Keratinocyte (primary cell): ENCODE measurements at places on chromosomes 4 and X. TPM values are rescaled to one million over a fixed set of nuclear protein-coding genes. Genes with fewer than 3 reads are reported as not detected.
A peak's percentile ranks its signal among the peaks of the same experiment; 100 is the strongest.

DNA sequence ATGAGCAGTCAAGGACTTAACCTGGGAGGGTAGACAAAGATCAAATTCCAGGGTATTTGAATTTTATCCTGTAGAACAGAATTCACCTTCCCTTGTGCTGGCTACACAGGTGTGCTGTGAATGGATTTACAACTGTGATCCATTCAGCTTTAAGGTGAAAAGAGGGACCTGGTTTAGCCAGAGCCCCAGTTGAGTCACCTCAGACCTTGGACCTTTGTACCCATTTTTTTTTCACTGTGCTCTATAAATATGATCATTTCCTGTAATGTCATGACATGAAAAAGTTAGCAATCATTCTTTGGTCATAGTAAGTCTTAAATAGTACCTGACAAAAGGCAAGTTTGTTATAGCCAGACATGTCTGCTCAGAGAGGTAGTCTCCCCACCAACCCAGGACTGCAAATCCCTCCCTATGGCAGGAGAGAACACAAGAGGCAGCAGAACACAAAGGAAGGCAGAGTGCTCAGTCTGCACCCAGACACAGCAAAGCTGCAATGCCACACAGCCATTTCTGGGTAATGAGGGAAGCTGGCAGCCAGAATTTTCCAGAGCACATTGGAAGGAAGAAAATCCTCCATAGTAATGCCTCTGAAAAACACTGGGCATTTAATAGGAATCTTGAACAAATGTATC is 77.9 kb downstream of the CXXC4 start:
- H3K36me3 ChIP-seq: no peaks in the 10 kb centered on the region
- H3K4me1 ChIP-seq: no peaks in the 10 kb centered on the region
- no peak overlapping the region for H3K27ac ChIP-seq
- DNase-seq: no peak

- DNase-seq: no peak
- H3K36me3 ChIP-seq: no peaks in the 10 kb centered on the region
- no peaks in the 10 kb centered on the region for H3K4me1 ChIP-seq
- no peak overlapping the region for H3K4me3 ChIP-seq
- no peak overlapping the region for H3K27ac ChIP-seq
Measured at GRCh38 chr4:74583089-74583700, 138.3 kb downstream of the AREG start.

GRCh38 chr4:55752810-55753209 is 66.8 kb upstream of the EXOC1L start:
- H3K4me3 ChIP-seq: no peak overlapping the region
- H3K36me3 ChIP-seq: no peaks in the 10 kb centered on the region
- peaks cover 13% of the 10 kb centered on the region for H3K4me1 ChIP-seq
- DNase-seq: no peak

DNA sequence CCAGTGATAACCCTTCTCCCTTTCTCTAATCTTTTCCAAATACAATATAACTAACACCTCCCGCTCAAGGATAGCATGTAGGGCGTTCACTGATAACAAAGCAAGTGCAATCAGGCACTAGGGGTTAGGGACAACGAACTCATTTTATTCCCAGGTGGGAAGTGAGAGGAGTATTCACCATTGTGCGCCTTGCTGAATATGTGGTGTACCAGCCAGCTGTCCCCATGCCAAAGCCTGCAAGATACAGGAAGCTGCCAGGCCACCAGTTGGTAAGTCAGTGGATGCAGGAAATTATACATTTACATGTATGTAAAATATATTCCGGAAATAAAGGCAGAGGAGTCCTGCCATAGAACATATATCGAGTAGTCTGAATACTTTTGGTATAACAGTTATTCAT is 6.3 kb upstream of the HPRT1 start:
- no peak for DNase-seq
- H3K4me1 ChIP-seq: peaks cover 3% of the 10 kb centered on the region
- no peak overlapping the region for H3K4me3 ChIP-seq
- H3K27ac ChIP-seq: no peak overlapping the region
- H3K27me3 ChIP-seq: no peaks in the 10 kb centered on the region

- H3K27ac ChIP-seq: no peak overlapping the region
- no peaks in the 10 kb centered on the region for H3K36me3 ChIP-seq
- no peak overlapping the region for H3K4me3 ChIP-seq
- H3K4me1 ChIP-seq: no peaks in the 10 kb centered on the region
- no peak for DNase-seq
- H3K27me3 ChIP-seq: no peaks in the 10 kb centered on the region
Measured at GRCh38 chr4:133467290-133467947, 318.3 kb downstream of the PCDH10 start.

DNA sequence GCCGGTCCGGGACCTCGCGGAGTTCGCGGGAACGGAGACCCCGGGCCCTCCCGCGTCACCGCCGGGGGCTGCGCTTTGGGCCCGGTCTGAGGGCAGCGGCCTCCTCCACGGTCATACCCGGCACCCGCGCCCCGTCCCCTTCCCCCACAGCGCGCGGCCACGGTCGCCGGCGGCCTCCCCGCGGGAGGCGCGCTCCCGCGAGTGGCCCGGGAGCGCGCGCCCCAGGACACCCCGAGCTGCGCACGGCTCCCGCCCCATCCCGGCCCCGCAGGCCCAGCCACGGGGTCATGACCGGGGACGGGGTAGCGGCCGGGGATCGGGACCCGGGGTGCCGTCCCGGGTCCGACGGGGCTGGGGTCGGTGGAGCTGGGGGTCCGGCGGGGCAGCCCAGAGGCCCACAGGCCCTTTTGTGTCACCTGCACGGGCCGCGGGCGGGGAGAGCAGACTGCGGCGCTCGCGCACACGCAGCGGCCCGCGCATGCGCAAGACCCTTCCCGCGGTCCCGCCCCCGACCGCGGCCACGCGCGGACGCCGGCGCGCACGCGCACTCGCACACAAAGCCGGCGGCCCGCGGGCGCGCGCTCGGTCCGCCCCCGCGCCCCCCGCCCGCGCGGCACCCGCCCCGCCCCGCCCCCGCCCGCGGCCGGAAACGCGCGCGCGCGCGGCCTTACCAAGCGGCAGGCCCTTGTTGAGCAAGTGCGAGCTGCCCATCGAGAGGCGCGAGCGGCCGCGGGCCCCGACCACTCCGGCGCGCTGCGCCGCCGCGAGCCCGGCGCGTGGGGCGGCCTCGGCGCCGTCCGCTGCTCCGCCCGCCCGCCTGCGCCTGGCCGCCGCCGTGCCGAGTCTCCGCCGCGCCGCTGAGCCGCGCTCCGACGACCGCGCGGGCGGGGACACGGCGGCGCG is at the start of gene CTBP1:
TSS of gene CTBP1 (minus strand) at position 886 of the 903 bp plus-strand sequence. CDS start 7,799 bp downstream, outside the sequence.
- peak within 1 kb of the TSS; percentile 83 for H3K4me3 ChIP-seq
- DNase-seq: no peak
- no peaks in the 10 kb centered on the region for H3K27me3 ChIP-seq
- peaks cover 3% of the 10 kb centered on the region for H3K36me3 ChIP-seq
- peaks cover 28% of the 10 kb centered on the region for H3K4me1 ChIP-seq

GRCh38 chrX:131709553-131709952 is 165.7 kb downstream of the OR13H1 start:
- no peak for DNase-seq
- H3K36me3 ChIP-seq: no peaks in the 10 kb centered on the region
- H3K4me1 ChIP-seq: no peaks in the 10 kb centered on the region
- no peak overlapping the region for H3K4me3 ChIP-seq
- no peak overlapping the region for H3K27ac ChIP-seq
- no peaks in the 10 kb centered on the region for H3K27me3 ChIP-seq

GRCh38 chr4:13359809-13360208 is 124.3 kb downstream of the RAB28 start:
- no peak overlapping the region for H3K27ac ChIP-seq
- DNase-seq: no peak
- H3K4me1 ChIP-seq: peaks cover 5% of the 10 kb centered on the region
- H3K27me3 ChIP-seq: no peaks in the 10 kb centered on the region
- no peaks in the 10 kb centered on the region for H3K36me3 ChIP-seq

- no peak overlapping the region for H3K27ac ChIP-seq
- no peak overlapping the region for H3K4me3 ChIP-seq
- DNase-seq: no peak
Measured at GRCh38 chr4:38004887-38005286, 44.7 kb downstream of the PTTG2 start.

DNA sequence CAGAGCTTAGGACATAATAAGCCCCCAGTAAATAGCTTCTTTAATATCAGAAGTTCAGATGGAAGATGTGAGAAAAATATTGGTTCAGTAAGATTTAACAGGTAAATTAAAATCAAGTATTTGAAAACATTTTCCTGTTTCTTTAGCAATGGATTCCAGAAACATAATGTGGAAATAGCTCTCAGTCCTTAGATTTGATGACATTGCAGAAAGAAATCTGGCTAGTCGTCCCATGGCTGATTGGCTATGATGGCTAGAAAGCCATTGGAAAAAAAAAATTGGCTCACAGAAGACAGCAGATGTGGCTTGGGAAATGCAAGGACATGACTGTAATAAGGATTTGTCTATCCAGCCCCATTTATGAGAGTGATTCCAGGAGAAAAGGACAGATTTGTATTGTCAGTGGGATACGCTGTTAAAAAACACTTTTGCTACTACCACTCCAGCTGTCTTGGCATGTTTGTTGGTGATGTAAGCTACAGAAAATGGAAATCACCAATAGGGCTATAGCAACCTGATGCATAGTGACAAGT is 78.3 kb downstream of the AR start:
- H3K4me3 ChIP-seq: no peak overlapping the region
- no peak for DNase-seq
- no peaks in the 10 kb centered on the region for H3K36me3 ChIP-seq
- no peaks in the 10 kb centered on the region for H3K27me3 ChIP-seq
- H3K27ac ChIP-seq: no peak overlapping the region

DNA sequence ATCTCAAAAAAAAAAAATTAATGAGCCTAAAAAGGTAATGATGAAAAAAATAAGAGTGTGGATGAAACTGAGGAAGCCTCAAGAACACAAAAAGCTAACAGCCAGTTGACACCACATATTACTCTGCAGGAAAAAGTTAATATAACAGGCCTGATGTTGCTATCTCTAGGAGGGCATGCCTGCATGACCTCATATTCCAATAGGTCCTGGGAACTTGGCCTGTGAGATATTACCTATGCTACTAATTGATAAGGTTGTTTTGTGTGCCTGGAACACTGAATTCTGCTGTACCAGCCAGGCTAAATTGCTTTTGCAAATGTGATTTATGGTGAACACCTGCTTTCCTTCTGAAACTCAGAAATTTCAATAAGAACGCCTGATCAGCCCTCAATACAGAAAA is 15.9 kb downstream of the SLC9A7 start:
- no peaks in the 10 kb centered on the region for H3K36me3 ChIP-seq
- H3K27me3 ChIP-seq: no peaks in the 10 kb centered on the region
- no peak overlapping the region for H3K4me3 ChIP-seq
- DNase-seq: no peak
- H3K4me1 ChIP-seq: no peaks in the 10 kb centered on the region

DNA sequence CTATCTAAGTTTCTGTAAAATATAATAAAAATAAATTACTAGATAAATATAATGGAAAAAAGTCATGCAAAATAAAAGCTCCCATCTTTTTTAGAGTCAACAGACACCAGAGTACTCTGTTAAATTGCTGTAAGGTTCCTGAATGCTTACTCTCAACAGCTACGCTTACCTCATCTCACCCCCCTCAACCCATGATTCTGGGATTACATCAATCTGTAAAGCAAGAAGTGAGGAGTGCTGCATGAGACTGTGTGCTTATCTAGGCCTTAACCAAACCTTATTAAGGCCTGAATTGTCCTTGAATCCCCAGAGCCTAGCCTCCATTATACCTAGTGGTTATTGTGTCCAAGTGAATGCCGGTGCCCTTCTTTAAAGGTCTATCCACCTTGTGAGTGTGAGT is 735.8 kb downstream of the RPA4 start:
- no peaks in the 10 kb centered on the region for H3K36me3 ChIP-seq
- H3K4me1 ChIP-seq: peaks cover 4% of the 10 kb centered on the region
- DNase-seq: no peak
- H3K4me3 ChIP-seq: no peak overlapping the region
- no peaks in the 10 kb centered on the region for H3K27me3 ChIP-seq

- no peak for DNase-seq
- H3K27me3 ChIP-seq: peaks cover 5% of the 10 kb centered on the region
- no peak overlapping the region for H3K4me3 ChIP-seq
- H3K27ac ChIP-seq: no peak overlapping the region
- no peaks in the 10 kb centered on the region for H3K36me3 ChIP-seq
- peaks cover 6% of the 10 kb centered on the region for H3K4me1 ChIP-seq
Measured at GRCh38 chr4:184953421-184953945, 64.8 kb upstream of the HELT start.

DNA sequence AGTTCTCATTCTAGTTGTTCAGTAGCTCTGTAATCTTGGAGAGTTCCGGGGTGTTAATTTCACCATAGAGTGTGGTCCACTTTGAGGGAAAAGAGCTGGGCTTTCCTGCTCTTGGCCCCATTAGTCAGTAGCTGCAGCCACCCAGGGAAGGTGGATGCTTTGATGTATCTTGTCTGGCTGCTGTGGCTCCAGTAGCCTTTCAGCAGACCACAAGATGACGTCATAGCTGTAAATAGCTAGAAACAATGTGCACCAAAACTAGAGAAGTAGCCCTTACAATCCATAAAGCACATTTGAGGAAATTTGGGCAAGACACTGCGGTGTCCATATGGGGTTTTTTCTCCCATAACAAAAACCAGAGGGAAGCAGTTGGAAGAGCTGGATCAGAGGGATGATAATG is 32.9 kb upstream of the PRPS2 start:
- H3K4me1 ChIP-seq: no peaks in the 10 kb centered on the region
- H3K4me3 ChIP-seq: no peak overlapping the region
- no peaks in the 10 kb centered on the region for H3K36me3 ChIP-seq
- H3K27ac ChIP-seq: no peak overlapping the region

DNA sequence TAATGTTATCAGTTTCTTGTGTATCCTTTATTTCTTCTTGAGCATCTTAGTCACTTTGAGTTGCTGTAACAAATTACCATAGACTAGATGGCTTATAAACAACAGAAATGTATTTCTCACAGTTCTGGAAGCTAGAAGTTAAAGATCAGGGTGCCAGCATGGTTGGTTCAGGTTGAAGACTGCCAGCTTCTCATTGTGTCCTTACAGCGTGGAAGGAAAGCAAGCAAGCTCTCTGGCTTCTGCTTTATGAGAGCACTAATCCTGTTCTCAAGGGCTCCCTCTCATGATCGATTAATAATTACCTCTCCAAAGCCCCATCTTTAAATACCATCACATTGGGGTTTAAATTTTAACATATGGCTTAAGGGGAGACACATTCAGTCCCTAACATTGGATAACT is 497.2 kb downstream of the RAPGEF2 start:
- H3K27me3 ChIP-seq: no peaks in the 10 kb centered on the region
- DNase-seq: no peak
- no peak overlapping the region for H3K4me3 ChIP-seq
- no peak overlapping the region for H3K27ac ChIP-seq
- H3K36me3 ChIP-seq: no peaks in the 10 kb centered on the region
- no peaks in the 10 kb centered on the region for H3K4me1 ChIP-seq

- H3K4me3 ChIP-seq: no peak overlapping the region
- H3K4me1 ChIP-seq: no peaks in the 10 kb centered on the region
- peaks cover 10% of the 10 kb centered on the region for H3K27me3 ChIP-seq
- no peaks in the 10 kb centered on the region for H3K36me3 ChIP-seq
- no peak overlapping the region for H3K27ac ChIP-seq
Measured at GRCh38 chrX:115970718-115971117, 199.8 kb upstream of the AGTR2 start.

GRCh38 chr4:8849266-8850073 is 22.2 kb downstream of the HMX1 start:
- no peaks in the 10 kb centered on the region for H3K4me1 ChIP-seq
- H3K27me3 ChIP-seq: peaks cover 16% of the 10 kb centered on the region
- no peaks in the 10 kb centered on the region for H3K36me3 ChIP-seq
- H3K27ac ChIP-seq: no peak overlapping the region

GRCh38 chrX:38856670-38857265 is 55.5 kb downstream of the MID1IP1 start:
- no peaks in the 10 kb centered on the region for H3K36me3 ChIP-seq
- H3K27me3 ChIP-seq: no peaks in the 10 kb centered on the region

Gene CABS1
- not detected in 3 replicates for polyA plus RNA-seq

Gene DGAT2L6
- polyA plus RNA-seq: not detected in 3 replicates

Gene KIF4A
- 1.1 to 7.1 TPM (median 6.6 TPM) in 3 replicates for polyA plus RNA-seq

Gene SLC7A11
- polyA plus RNA-seq: 4.0 to 8.4 TPM (median 6.0 TPM) in 3 replicates

Gene CDKL2
- polyA plus RNA-seq: 0.50 to 0.64 TPM (median 0.61 TPM) in 3 replicates

Gene PFKFB1
- 0.23 to 0.41 TPM (median 0.33 TPM) in 3 replicates for polyA plus RNA-seq

Gene MTNR1A
- 0.06 to 0.12 TPM in 2 of 3 replicates, not detected in the other for polyA plus RNA-seq

Gene FAM184B
- 0.01 TPM in 3 replicates for polyA plus RNA-seq

Gene RENBP
- polyA plus RNA-seq: 0.08 to 0.40 TPM (median 0.16 TPM) in 3 replicates
